NCI-H1105 (cell line): ENCODE measurements at places on chromosomes 4 and X.

GRCh38 chrX:6226596-6227452 lies 1.8 kb downstream of the NLGN4X start:
- no peak for DNase-seq

- DNase-seq = no peak
Observed at GRCh38 chr4:161320377-161320776, 843.4 kb downstream of the FSTL5 start.

DNA sequence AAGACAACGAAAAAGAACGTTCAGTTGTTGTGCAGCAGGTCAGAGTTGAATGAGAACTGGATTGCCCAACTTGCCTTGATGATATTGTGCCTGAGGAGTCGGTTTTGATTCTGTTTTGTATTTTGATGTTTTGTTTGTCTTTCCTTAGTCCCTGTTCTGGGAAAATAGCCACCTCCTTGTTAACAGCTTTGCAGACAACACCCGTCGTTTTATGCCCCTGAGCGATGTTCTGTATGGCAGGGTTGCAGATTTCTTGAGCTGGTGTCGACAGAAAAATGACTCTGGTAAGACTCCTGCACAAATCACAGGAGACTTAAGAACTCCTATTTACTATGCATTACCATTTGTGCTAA lies 4.5 kb downstream of the BST1 start:
- DNase-seq = no peak

DNA sequence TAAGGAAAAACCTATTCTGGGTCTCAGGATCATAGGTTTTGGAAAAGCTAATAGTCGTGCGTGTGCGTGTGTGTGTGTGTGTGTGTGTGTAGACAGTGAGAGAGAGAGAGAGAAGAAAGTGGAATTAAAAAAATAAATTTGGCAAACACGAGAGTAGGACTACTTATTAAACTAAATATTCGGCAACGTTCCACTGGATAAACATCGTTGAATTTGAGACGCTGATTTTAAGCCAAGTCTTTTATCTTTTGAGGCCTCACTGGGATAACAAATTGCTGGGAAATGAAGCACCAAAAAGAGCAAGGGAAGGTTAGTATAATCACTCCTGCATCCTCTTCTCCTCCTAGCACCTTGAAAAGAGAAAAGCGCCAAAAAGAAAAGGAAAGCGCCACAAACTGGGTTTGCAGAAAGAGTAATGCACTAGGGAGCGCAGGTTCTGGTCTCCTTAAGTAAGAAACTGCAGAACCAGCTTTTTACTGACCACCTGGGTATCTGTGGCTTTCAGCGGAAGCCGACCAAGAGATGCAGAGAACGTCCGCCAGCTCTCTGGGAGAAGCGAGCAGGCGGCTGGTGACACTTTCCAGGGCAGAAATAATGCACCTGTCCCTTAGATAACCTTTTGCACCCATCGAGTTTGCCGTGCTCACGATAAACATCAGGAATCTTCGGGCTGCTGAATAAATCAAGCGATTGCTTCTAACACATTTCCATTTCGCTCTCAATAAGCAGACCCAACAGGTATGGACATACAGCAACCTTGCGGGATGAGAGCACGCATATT lies 3.4 kb downstream of the ATOH1 start:
- no peak for DNase-seq

DNA sequence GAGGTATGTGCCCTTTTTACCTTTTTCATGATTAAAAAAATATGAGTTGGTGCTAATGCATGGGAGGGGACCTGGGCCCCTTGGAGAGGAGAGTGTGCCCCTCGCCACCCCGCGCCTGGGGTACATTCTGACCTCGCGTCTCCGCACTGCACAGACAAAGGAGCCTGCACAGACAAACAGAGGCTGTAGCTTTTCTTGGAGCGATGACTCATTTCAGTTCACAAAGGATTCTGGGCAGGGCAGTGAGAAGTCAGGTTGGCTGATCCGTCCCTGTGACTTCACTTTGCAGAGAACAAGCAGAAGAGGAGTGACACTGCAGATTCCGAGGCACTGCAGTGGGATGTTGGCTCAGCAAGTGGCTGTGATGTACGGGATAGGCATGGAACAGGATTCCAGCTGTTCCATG lies 82.9 kb downstream of the STOX2 start:
- DNase-seq = peak; percentile 14
